ENCODE measurements at places on chromosomes 3 and 15.

DNA sequence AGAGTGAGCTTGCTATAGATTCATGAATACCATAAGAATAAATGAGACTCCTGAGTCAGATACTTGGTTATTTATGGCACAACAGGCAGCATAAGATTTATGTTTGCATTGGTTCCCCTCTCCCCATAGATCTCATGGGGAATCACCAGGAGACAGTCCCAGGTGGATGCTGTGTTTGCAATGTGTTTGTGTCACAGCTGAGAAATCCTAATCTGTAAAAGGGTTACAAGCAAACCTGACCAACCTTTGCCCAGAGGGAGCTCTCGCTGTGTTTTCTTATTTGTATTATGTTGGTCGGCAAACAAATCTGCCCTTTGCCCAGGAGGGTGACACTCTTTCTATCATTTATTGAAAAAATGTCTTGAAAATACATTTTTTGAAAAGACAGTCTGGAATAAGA, 236.2 kb downstream of the ZPLD1 start:
- DNase-seq: no peak

DNA sequence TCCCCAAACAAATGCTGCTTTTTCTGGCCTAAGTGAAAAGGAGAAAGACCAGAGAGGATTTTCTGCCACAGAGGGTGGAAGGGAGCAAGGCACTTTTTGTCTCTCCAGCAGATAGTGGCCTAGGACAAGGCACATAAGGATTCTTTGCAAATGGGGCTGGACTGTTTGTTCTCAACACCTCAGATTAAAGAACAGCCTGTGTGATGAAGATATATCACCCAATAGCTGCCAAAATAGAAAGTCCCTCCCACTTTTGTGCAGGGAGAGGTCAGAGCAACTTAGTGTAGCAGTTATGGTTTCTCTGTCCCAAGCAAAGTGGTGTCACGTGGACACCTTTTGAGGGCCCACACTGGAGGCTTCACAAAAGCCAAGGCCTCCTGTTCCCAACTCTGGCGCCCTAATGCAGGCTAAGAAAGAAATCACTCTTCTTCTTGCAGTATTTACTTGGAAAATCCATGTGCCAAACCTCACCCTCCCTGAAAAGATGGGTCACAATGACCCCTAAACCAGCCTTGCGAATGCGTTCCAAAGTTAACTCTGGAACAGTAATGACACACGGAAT, 84.9 kb downstream of the LRIG1 start:
- no peak for DNase-seq

DNA sequence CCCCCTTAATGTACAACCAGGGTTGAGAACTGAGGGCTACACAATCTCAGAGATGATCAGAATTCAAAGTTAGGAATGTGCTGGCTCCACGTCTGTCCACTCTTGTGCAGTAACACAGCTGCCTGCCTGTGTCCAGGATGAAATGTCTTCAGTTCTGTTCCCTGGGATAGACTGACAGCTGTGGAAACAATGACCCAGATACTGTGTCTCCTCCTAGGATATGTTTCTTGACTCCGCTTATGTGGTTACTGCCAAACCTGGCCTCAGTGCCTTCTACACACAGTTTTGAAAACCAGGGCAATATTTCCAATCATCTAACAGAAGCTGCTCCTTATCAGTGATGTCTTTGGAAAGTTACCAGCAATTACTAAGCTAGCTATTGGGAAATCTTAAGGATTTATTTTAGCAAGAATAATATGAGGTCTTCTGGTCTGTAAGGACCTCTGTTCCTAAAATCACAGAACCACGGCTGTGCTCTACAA, 67.6 kb downstream of the NOX5 start:
- DNase-seq: no peak

GRCh38 chr3:111496894-111497559, 45.0 kb upstream of the CD96 start:
- no peak for DNase-seq

GRCh38 chr3:105853801-105854432, 14.9 kb downstream of the CBLB start:
- no peak for DNase-seq

- DNase-seq: no peak
Measured at GRCh38 chr15:72800833-72801481, 17.4 kb upstream of the ADPGK start.

DNA sequence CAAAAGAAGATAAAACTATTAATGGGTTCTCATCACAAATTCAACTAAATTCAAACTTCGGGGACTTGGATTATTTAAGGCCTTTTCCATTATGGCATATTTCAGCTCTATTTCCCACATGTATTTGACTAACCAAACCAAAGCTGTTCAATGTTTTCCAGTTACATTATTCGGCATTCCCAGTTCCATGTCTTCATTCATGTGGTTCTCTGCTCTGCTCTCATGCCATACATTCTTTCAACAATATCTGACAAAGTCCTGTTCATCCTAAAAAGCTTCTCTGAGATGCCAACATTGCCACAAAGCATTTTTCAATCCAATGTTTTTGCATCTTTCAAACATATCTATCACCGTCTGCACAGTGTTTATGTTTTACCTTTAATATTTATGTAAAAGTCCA, 141.4 kb downstream of the GREM1 start:
- DNase-seq: no peak

DNA sequence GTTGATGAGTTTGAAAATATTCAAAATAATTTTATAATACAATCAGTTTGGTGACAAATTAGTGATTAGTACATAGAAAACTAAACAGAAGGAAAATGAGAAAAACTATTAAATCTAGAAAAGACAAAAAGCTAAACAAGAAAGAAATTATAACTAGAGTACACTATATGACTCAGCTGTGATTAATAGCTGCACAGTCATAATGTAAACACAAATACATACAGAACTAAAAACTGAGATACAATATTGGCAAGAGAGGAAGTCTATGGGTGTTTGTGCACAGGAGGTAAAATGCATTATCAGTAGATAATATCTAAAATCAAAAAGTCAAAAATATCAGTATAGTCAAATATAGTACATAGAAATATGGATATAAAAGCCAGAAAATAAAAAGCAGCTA, 80.7 kb upstream of the PCSK6 start:
- DNase-seq: no peak

DNA sequence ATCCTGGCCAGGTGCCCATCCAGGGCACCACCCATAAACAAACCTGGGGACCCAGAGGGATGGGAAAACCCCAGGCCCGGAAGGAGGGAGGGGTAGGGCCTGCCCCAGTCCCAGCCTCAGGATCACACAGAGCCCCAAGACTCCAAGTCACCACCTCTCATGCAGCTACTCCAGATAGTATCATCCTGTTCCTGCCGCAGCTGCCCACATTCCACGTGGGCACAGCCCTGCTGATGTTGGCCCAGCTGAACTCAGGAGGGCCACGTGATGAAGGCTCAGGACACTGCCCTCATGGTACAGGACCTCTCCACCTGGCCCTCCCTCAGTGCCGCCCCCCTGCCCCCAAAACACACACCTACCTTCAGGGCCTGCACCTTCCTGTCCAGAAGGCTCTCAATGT, 69.5 kb downstream of the CACNA2D2 start:
- DNase-seq: no peak

GRCh38 chr3:99768808-99769501, 48.7 kb upstream of the CMSS1 start:
- DNase-seq: no peak

DNA sequence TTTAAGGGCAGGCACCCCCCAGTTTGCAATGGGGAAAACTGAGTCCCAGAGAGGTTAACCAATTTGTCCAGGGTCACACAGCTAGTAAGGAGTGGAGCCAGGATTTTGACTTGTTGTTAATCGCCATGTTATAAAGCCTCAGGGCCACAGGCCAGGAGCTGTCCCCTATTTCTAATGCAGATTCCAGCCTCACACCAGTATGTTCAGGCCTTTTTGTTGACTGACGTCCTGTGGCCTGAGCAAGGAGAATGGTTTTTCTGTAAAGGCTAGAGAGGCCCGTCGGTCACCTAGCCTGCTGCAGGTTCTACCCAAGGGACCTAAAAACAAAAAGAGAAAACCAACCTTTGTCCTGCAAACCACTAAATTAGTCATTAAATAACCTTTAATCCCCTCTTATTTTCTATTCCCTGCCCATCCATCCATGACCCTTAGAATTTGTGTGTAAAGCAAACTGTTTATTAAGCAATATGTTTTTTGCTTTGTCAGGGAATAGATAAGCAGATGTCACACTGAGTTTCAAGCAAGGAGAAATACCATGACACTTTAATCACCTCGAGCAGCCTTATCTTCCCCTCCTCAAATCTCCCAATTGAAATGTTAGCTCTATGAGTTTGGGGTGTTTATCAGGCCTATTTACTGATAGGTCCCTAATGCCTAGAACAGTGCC, 14.1 kb downstream of the ACOX2 start:
- DNase-seq: no peak

GRCh38 chr15:36850864-36851263, 249.5 kb downstream of the MEIS2 start:
- DNase-seq: no peak

DNA sequence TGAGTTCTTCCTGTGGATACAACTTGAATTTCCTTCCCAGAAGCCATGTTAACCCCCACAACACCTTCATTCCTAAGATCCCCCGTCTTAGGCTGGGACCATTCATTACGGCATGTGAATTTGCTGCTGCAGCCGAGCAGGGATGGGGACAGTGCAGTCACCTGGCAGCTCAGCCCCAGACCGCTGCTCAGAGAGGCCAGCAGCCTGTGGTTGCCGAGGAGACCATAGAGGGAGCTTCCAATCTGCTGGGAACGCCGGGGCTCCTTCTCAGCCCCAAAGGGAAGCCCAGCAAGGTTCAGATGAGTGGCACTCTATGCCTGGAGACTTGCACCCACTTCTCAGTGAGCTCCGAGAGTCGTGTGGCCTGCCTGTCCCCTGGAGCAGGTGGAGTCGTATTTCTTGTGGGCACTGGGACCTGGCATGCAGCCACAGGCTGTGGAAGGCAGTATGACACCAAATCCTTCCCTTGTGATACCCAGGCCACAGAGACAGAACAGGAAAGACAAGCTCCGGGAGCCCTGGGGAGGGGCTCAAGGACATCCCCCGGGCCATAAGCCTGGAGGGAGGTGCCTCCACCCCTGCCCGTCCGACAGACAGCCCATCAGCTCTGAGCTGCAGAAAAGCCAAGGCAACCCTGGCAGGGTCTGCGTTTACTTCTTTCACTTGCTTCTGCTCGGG, 167.3 kb downstream of the FAM43A start:
- no peak for DNase-seq

- DNase-seq: no peak
Measured at GRCh38 chr3:172582712-172583111, 59.5 kb upstream of the TNFSF10 start.

- no peak for DNase-seq
Measured at GRCh38 chr15:94395640-94396039, 164.3 kb downstream of the MCTP2 start.

DNA sequence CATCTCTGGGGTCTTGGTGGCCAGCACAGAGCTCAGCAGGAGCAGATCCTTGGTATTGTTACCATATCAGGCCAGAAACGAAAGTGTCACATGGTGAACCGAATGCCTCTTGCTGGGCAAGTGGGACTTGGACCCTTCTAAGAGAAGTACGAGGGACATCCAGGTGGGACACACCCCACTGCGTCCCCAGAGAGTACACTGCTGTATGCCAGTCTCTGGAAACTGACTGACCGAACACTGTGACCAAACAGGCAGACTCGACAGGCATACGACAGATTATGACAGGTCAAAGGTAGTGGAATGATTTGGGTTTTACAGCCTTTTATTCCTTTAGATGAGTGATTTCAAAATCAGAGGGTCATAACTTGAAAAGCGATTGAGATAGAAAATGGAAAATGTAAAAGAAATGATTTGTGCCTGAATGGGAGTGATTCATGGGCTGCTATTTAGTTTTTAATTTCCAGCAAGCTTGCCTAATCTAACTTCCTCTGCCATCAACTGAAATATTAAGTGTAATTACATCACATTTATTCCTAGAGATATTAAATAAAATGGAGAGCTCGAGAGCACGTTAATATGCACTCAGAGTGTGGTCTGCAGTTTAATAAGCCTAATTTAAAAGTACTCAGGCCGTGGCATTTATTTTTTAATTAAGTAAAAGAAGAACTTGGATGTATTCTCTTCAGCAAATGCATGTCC, 63.4 kb upstream of the CTXND1 start:
- DNase-seq: no peak

GRCh38 chr3:140863580-140864009, 78.0 kb upstream of the SLC25A36 start:
- no peak for DNase-seq

- DNase-seq: no peak
Measured at GRCh38 chr3:5694266-5694665, 506.8 kb downstream of the EDEM1 start.

DNA sequence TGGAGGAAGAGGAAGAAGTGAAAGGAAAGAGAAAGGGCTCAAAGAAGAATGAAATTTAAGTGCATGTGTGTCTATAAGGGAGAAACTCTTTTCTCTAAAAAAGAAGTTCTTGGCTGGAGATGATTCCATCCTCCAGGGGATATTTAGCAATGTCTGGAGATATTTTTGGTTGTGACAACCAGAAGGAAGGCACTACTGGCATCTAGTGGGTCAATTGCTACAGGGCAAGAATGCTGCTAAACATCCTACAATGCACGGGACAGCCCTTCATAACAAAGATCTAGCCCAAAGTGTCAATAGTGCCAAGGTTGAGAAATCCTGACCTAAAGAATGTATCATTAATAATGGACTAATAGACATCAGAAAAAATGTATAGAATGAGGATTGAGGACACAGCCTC, 57.4 kb upstream of the ST3GAL6 start:
- no peak for DNase-seq

DNA sequence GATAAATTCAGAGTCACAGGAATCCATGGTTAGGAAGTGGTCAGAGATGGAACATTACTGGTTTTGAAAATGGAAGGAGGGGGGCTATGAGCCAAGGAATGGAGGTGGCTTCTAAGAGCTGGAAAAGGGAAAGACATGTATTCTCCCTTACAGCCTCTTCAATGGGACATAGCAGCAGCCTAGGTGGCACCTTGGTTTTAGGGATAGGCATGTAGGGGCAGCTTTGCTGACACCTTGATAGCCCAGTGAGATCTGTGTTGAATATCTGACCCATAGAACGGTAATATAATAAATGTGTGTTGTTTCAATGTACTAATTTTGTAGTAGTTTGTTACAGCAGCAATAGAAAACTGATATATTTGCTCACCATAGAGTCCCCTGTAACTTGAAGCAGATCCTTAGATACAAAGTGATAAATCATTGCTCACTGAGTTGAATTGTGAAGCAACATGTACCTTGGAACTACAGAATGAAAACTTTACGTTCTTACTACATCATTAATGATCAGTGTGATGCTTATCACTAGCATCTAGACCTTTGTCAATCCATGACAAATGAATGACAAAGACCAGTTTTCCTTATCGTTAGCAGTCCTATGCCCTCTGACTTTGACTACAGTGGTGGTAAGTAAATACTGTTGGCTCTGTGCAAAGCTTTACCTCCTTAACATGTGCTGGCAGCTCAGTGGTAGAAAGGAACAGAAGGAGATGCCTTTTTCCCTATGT, 53.8 kb downstream of the TMEM45A start:
- DNase-seq: no peak

DNA sequence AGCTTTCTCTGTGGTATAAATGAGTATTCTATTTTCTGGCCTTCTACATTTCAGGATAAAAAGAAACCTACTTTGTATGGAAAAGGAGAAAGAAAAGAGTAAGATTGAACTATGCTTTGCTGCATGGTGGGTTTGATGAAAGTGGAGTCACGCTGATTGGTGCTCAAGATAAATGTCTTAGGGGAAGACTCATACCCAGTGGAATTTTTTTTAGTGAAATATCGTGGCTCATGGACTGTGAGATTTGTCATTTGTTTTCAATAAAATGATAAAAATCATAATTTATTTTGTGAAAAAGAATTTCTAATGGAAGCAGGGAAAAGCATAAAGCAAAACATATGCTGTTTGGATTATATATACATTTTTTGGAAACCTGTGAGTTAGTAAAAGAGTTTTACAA, 292.5 kb downstream of the ZPLD1 start:
- no peak for DNase-seq

- DNase-seq: no peak
Measured at GRCh38 chr3:33581666-33582065, 136.4 kb downstream of the CLASP2 start.

All from stimulated activated CD4-positive, alpha-beta T cell treated with anti-CD3 and anti-CD28 coated beads, TNF-alpha, amount 100 ng/mL, for 4 hours (primary cell).